ENCODE measurements at places on chromosomes 1 and 21.

- DNase-seq = no peak
Observed at GRCh38 chr1:30855686-30856259, 52.8 kb downstream of the SDC3 start.

- no peak for DNase-seq
Observed at GRCh38 chr1:169508432-169509338, 22.9 kb upstream of the SLC19A2 start.

GRCh38 chr21:38236232-38236631 is 20.6 kb upstream of the KCNJ15 start:
- DNase-seq = no peak

DNA sequence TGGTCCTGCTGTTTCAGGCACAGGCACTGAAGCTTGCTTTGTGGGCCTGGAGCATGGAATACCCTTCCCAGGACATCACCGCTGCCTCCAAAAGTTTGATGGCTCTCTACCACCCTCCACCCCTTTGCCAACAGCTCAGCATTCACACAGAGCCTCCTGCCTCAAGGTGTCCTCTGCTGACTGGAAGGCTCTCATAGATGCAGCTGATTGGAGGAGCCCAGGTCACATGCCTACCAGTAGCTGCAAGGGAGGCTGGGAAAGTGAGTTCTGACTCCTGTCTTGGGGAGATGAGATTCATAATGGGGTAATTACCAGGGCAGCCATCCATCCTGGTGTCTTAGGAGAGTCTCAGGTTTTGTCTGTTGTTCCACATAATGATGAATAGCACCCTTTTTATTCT is 124.8 kb upstream of the GRIK3 start:
- DNase-seq = no peak

DNA sequence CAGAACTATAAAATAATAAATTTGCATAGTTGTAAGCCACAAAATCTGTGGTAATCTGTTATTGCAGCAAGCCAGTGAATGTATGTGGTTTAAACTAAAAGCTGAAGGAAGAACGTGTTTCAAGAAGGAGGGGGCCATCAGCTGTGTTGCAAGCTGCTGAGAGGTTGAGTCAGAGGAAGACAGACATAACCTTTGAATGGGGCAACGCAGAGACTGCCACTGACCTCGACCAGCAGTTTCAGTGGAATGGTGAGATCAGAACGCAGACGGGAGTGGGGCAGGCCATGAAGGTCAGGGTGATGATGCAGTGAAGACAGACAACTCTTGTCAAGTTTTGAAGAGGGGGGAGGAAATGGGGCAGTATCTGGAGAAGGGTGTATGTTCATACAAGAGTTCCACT is 23.2 kb upstream of the QSOX1 start:
- DNase-seq = no peak

- DNase-seq = no peak
Observed at GRCh38 chr1:1298861-1299685, 8.7 kb downstream of the ACAP3 start.

- DNase-seq = no peak
Observed at GRCh38 chr21:33259428-33259827, 6.7 kb upstream of the IL10RB start.

DNA sequence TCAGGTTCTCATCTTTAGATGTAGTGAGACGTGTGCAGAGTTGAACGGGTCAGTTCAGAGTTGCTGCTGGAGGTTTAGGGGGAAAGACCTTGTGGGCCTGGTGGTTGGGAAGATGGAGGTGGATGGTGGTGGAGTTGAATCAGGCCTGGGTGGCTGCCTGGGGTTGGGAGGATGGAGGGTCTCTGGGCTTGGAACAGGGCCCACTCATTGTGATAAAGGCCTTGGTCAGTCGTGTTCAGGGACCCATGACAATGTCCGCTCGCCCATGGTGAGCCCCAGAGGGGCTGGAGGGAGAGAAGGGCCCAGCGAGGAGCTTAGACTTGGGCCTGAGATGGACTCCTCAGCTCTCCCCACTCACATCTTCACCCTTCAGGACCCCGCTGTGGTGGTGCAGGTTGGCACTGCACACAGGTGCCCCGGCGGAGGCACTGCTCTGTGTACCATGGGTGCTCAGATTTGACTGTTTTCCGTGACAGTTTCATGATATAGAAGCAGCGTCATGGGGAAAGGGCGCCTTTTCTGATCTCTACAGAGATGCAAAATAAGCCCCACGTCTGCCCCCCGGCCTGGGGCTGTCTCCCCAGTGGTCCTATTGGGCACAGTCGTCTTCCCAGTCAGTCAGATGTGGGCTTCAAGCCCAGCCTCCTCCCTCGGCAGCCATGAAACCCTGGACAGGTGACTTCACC is 39.2 kb downstream of the DISP3 start:
- no peak for DNase-seq
